CD8-positive, alpha-beta memory T cell (primary cell): ENCODE measurements at places on chromosomes 16 and 17.

DNA sequence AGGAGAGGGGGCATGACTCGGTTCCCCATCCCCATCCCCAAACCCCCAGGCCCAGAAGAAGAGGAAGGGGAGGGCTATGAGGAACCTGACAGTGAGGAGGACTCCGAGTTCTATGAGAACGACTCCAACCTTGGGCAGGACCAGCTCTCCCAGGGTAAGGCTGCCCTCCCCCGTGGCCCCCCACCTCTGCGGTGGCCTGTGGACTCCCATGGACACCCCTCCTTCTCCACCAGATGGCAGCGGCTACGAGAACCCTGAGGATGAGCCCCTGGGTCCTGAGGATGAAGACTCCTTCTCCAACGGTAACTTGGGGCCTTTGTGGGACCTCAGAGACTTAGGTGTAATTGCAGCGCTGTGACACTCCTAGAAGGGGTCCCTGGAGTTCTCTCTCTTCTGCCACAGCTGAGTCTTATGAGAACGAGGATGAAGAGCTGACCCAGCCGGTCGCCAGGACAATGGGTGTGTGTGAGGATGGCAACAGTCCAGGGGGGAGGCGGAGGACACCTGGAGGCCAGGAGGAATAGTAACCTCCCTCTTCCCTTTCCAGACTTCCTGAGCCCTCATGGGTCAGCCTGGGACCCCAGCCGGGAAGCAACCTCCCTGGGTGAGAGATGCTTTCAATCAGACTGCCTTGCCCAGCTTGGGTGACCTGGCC is 5.6 kb downstream of the CD19 start:
- DNase-seq: no peak

- no peak for DNase-seq
Observed at GRCh38 chr16:2190659-2191445, 5.6 kb downstream of the CASKIN1 start.

DNA sequence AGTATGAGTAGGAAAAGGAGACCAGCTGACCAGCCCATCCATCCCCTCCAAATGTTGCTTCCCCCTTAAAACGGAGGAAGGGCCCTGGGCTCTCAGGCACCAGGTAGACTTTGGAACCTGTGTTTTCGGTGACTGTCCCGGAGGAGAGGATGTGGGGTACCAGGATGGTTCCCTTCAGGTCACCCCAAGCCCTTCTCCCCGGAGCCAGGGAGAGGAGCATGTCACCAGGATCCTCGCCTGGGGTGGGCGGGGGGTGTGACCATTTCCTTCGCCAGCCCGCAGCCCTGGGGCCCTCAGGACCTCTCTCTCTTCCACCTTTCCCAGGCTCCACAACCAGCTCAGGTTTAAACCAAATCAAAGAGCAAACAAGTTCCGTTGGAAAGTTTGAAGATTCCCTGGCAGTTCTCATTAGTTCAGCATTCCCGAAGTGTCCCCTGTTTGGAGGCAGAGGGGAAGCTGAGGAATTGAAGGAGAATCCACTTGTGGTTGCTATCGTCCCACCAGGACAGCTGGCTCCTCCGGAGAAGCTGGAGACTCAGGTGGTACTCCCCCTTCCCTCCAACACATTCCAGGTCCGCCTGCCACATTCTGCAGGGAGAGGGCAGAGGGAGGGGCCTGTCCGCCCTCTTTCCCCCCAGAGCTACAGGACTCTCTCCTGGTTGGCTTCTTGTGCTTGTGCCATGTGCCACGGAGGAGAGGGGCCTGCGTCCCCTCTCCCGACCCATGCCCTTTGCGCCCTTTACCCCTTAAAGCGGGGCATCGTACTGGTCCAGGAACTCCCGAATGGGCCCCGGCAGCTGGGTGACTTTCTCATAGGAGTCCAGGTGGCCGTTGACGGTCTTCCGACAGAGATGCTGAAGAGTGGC is 2.0 kb downstream of the SOCS3 start:
- DNase-seq: no peak

DNA sequence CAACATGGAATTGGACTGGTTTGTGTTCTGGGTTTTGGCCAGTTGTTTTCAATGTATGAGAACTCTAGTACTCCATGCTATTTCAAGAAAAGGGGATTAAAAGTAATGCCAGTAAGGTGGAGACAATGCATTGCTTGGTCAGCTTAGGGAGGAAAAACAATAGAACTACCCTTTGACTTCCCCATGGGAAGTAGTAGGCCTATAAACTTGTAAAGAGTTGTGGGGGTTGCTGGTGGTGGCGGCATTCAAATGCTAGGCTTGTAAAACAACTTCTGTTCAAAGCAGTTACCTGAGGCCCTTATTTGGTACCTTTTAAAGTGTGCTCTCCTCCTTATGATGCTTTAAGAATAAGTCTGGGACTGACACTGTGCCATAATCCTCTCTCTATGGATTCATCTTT is 9.4 kb downstream of the MAP3K3 start:
- DNase-seq: no peak

- DNase-seq: no peak
Observed at GRCh38 chr17:57273490-57273889, 17.2 kb downstream of the MSI2 start.

DNA sequence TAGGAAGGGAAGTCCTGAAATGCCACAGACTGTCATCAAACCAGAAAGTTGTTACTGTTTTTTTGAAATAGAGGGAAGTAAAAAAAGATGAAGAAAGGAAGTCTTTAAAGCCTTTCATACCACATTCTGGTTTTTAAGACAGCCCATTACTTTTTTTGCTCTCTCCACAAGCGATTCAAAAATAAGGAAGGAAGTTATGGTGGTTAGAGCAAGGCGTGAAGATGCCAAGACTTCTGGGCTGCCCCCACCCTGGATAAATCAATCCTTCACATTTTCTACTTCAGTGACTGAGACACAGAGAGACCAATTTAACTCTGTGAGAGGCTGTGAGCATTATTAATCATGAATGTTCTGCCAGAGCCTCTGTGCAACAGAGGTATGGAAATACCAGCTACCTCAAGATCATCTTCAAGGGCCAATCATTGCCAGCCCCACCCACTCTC is 82.3 kb upstream of the BCAR1 start:
- DNase-seq: no peak

DNA sequence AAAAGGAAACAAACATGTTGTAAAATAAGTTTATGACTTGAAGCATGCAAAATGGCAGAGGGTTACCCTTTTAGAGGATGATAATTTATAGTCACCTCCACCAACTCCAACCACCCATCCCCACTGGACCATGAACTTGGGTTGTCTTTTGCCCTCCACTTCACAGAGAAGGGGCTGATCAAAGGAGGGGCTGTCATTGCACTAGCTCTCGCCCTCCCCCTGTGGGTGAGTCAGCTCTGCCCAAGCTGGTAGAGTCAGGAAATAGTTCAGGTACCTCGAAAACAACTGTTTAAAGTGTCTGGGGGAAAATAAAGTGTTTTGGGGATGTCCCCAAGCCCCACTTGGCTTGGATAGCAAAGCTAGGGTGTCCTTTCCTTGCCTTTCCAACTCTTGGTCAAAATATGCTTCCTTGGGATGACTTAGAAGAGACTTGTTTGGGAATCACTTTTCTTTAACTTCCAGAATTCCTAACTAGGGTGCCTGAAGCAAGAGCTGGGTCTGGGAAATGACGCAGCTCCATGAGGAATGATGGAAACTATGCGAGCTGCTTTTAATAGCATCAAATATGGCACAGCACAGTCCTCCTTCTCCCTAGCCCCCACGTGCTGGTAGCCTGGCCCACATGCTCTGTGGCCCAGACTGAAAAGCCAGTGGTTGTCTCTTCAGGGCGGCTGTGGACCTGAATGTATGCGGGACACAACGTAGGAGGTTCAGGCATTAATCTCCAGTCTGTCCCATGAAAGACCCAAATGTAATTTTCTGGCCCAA is 40.7 kb downstream of the TBX4 start:
- DNase-seq: no peak

GRCh38 chr16:84647828-84648594 is at the start of gene KLHL36:
TSS of gene KLHL36 (plus strand) at chr16:84648511. CDS start at chr16:84650868, 2,357 bp downstream.
- peak; percentile 75 for DNase-seq

- DNase-seq: no peak
Observed at GRCh38 chr16:57549730-57550129, 7.3 kb downstream of the ADGRG5 start.

DNA sequence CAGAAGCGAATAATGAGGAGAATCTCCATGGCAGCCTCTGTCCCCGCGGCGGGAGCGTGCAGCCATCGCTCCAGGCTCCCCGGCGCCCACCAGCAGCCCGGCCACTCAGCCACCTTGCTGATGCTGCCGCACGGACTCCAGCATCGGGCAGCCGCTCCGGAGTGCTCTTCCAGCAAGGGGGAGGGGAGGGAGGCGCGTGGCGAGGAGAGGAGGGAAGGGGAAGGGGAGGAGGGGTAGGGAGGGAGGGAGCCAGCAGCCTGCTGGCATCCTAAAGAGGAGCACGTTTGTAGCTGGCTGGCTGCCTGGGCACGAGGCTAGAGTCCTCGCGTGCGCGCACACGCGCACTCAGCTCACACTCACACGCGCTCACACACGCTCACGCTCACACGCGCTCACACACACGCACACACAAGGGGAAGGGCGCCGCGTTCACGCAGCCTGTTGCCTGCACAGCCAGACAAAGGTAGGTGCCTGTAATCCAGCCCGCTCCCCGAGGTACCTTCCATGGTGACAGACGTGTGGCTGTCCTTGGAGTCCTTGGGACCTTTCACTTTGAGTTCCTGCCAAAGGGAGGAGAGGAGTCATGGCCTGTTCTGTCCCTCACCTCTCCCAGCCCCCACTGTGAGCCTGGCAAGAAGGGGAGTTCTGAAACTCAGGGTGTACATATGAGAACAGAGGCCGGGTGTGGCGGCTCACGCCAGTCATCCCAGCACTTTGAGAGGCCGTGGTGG is 82.1 kb downstream of the TIMM22 start:
- DNase-seq: no peak

- no peak for DNase-seq
Observed at GRCh38 chr17:31778523-31778922, 80.5 kb downstream of the COPRS start.

DNA sequence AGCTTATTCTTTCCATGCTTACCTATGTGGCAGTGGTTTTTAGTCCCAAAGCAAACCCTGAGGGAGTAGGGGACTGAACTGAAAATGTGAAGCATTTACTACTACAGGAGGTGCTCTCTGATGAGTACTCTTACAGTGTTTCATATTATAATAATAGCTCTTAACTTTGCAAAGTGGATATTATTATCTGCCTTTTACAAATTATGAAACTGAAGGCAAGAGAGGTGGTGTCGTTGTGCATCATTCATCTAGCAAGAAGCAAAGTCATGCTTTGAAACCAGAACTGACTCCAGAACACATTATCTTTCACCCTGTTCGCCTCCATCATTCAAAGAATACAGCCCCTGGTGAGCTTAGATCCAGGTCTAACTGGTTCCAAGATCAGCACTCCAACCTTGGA is 8.2 kb upstream of the KCNH6 start:
- DNase-seq: no peak

- peak; percentile 16 for DNase-seq
Observed at GRCh38 chr16:28609631-28610594, at the start of gene SULT1A1. TSS of gene SULT1A1 (minus strand) at chr16:28610044. CDS start at chr16:28608855, 1,189 bp downstream.

DNA sequence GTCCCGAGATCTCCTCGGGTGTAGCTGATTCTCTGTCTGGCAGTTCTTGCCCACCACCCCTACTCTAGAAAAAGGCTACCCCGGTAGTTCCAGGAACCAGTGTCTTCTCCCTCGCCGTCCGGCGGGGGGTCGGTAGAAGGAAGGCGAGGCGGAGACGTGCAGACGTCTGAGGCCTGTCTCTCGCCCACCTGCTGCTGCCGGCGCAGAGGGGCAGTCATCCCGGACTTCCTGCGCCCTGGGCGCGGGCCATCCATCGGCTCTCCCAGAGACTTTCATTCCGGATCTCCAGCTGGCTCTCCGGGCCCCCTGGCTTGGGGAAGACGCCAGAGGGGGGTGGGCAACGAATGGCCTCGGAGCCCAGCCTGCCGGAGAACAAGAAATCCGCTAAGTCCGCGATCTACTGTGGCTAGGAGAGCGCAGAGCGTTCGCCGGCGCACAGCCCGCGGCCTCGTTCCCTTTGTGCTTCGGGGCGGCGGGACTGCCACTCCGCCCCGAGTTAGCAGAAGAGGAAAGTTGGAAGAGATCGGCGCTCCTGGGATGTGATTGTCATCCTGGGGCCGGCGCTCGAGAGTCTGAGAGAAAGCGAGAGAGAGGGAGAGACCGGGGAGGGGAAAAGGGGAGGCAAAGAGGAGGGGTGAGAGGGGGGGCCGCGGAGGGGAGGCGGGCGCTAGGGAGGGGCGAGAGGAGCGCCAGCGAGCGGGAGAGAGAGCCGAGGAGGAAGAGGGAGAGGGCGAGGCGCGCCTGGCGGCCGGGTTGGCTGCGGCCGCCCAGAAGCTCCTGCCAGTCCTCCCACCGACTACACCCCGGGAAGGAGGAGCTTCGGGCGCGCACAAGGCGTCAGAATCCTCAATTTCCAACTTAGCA is at the start of gene IRX5:
TSS of gene IRX5 (plus strand) at position 861 of the 864 bp plus-strand sequence. CDS start 334 bp downstream, outside the sequence.
- no peak for DNase-seq

DNA sequence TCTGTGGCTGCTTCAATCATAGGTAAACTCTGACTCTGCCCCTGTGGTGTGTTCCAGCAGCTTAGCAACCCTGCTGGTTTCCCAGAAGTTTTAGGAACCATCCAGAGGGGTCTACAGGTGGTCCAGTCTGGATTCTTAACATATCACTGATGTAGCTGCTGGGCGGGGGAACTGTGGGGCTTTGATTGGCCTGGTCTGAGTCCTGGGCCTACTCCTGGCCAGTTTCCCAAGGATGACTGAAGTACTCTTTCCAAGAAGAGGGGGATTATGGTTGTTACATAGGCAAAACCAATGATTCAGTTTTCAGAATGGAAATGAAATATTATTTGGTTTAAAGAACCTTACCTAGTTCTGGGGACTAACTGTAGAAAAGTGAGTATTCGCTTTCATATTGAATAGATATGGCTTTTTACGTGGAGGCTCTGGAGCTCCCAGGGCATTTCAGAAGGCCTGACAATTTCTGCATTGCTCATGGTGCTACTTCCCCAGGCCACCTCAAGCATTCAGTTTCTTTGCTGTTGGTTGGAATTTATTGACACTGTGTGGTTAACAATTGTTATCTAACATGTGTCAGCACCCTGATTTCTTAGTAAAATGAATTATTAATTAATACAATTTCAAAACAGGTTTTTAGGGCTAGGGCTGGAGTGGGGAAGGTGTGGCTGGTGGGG is 38.4 kb downstream of the EPN2 start:
- DNase-seq: no peak

- DNase-seq: no peak
Observed at GRCh38 chr16:16805809-16806208, 426.9 kb downstream of the NPIPA7 start.

GRCh38 chr17:68819465-68819864 is 135.7 kb downstream of the ABCA8 start:
- DNase-seq: no peak

GRCh38 chr17:42414704-42415409 is 8.2 kb downstream of the CAVIN1 start:
- DNase-seq: no peak

DNA sequence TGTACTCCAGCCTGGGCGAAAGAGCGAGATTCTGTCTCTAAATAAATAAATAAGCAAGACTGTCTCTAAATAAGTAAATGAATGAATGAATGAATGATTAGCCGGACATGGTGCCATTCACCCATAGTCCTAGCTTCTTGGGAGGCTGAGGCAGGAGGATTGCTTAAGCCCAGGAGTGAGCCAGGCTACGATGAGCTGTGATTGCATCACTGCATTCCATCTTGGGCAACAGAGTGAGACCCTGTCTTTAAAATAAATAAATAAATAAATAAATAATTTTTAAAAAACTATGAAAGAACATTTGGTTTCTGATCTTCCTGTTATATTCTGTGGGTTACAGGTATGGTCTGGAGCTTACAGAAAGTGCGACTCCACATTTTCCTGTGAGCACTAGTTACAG is 65.0 kb downstream of the C17orf58 start:
- DNase-seq: no peak
